ENCODE measurements at places on chromosomes 2 and 18.

GRCh38 chr2:168904358-168904757 lies 3.3 kb downstream of the G6PC2 start:
- DNase-seq, result no peak

DNA sequence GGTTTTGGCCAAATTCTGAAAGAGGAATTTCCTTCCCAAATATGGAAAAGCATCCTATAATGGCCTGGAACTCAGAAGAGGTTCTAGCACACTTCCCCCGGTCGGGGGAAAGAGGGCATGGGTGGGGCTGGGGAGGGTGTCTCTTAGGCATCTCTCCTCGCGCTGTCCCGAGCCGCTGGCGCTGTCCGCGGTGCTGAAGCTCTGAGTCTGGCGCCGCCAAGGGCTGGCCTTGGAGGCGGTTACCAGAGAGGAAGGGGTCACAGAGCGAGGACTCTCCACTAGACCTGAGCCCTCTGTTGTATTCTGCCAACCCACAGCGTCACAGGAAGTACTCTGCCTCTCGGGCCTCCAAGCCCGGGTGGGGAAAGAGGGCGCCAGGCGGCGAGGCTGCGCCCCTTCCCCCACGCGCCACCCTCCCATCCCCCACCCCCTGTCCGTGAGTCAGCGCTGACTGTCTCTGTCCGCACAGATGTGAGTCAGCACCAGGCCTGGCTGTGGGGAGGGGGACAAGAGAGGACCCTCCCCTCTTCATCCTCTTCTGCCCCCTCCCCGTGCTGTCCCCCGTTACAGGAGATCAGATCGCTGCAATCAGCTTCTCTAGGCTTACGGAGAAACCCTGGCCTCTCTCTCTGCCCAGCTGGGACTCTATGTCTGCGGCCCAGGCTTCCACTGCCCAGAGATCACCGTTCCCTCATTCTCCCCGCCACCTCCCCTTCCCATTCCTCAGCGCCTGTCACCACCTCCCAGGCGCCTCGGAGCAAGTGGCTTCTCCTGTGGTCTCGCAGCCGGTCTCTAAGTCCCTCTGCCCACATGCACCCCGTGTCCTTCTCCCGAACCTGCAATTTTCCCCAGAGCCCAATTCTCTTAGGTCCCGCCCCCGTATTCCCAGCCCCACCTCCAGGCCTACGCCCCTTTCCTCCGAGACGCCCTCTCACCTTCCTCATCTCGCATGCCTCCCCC lies 779 bp downstream of the PTPRN start:
- peak; percentile 62 for DNase-seq

- DNase-seq, result peak; percentile 5
These were observed 110.9 kb downstream of the MIB1 start for GRCh38 chr18:21851327-21851961.

DNA sequence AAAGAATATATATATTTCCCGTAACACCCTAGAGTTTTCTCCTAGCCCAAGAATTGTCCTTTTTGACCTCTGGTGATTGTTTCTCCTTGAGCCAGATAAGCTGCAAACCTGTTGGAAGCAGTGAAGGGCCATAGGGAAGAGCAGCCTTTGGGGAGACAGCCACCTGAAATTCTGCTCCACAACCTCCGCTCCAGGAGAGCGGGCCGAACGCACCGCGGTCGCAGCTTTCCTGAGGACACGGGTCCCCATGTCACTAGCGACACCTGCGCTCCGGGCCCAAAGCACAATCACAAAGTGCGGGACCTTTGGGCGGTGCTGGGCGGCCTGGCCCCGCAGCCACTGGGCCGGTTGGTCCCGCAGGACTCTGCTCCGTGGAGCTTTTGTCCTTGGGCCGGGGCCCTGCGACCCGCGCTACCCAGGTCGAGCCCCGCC lies 557 bp upstream of the DSG2 start:
- DNase-seq, result no peak

DNA sequence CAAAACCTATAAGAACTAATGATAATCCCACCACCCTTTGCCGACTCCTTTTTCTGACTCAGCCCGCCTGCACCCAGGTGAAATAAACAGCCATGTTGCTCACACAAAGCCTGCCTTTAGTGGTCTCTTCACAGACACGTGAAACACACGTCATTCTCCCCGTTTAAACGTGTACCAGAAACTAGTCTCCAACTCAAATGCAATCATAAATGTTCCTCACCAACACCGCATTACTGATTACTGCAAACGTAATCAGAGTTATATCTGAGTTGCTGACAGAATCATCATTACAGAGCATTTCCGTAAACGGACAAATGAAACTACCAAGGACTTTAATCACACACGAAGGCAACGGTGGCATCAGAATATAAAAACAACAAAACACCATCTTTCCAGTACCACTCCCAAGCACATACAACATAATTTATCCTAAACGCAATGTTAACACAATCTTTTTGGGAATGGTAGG lies 1.9 kb downstream of the CLK1 start:
- peak; percentile 74 for DNase-seq

DNA sequence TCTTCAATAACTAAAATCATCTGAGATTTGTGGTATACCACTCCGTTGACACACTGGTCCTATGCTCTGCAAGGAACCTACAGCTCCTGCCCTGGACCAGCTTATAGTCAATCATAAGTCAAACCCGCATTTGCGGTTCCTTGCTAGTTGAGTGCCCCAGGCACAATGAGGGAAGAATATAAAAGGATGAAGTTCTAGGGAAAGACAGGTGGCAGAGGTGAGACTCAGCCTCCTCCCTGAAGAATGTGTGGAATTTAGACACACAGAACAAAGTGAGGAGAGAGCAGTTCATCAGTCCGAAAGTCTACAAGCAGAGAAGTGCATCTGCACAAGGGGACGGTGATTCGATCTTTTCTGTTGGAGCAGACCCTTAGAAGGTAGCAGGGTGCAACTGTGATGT lies 615.0 kb upstream of the FANCL start:
- DNase-seq, result no peak

GRCh38 chr2:217858519-217859491 lies 144.0 kb downstream of the TNS1 start:
- no peak for DNase-seq

DNA sequence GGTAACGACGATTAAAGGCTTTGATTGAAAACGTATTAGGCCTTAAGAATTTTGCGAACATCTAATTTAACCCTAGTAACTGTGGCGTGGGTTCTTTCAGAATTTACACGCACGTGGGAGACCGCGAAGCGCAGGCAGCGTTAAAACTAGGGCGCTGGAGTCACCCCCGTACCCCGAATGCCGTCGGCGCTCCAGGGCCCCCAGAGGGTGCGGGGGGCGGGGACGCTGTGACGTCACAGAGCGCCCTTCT lies 673 bp upstream of the SMCHD1 start:
- peak; percentile 88 for DNase-seq

GRCh38 chr2:148596018-148596417 lies 48.5 kb upstream of the EPC2 start:
- DNase-seq, result no peak

DNA sequence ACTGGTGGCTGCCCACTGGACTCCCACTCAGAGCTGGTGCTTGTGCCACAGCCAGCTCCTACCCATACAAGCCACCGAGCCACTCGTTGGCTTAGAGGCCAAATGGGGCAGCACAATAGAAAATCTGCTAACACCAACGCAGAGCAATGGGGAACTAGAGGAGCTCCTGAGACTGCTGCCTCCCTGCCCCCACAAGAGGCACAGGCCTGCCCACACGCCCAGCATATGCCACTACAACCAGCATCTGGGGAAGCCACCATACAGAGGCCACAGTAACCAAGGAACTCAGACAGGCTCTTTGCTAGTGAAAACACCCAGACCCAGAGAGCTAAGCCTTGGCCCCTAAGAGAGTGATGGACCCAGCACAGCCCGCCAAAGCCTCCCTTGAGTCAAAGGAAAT lies 231.2 kb upstream of the RAB6C start:
- DNase-seq, result no peak

- DNase-seq, result no peak
These were observed 5.4 kb upstream of the KCNG2 start for GRCh38 chr18:79792096-79792987.

DNA sequence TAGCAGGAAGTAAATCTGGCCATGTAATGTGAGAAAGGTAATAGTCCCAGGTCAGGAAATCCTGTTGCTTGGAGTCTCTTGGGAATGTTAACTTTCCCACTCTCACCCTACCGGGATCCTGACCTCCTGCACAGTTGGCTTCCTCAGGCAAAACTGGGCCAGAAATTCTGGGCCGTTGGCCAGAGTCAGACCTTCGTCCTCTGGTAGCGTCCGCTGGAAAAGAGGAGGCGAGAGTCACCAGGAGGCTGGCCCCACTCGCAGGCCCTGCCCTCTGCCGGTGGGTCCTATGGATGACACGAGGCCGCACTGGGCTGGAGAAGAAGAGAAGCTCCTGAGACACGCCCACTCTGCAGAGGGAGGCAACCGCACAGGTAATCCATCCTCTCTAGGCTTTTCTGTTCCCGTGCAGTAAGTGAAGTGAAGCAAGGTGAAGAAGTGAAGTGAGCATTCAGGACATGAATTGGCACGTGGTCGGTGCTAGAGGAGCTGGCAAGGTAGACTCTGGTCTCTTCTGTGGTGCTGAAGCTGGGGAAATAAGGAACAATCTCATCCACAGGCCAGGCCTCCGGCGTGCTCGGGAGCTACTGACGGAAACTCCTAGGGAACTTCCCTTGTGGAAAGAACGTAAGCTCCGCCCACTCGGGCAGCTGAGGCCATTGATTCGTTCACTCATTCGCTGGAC lies 182.7 kb upstream of the GLI2 start:
- no peak for DNase-seq

GRCh38 chr2:69499242-69499641 lies 62.0 kb upstream of the NFU1 start:
- DNase-seq, result no peak

- DNase-seq, result no peak
These were observed 487.0 kb downstream of the DCC start for GRCh38 chr18:52826994-52827393.

- DNase-seq, result no peak
These were observed 291.6 kb downstream of the ZNF385B start for GRCh38 chr2:179569831-179570233.

GRCh38 chr2:106159866-106160785 lies 34.0 kb downstream of the UXS1 start:
- peak; percentile 61 for DNase-seq

DNA sequence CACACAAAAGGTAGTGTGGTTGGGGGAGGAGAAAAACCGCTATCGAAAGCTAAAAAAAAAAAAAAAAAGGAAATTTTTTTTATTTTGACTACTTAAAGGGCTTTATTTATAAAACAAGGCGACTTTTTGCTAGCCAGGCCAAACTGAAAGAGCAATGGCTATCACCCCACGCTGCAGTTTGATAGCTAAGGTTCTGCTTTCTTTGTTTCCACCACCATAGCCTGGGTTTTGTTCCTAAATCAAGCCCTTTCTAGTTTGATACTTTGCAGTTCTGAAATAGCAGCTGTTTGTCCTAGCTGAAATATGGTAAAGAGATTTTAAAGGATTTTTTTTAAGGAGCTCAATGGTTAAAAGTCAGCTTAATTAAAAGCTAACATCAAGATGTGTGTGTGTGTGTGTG lies 67.4 kb upstream of the ABCA12 start:
- DNase-seq, result no peak

DNA sequence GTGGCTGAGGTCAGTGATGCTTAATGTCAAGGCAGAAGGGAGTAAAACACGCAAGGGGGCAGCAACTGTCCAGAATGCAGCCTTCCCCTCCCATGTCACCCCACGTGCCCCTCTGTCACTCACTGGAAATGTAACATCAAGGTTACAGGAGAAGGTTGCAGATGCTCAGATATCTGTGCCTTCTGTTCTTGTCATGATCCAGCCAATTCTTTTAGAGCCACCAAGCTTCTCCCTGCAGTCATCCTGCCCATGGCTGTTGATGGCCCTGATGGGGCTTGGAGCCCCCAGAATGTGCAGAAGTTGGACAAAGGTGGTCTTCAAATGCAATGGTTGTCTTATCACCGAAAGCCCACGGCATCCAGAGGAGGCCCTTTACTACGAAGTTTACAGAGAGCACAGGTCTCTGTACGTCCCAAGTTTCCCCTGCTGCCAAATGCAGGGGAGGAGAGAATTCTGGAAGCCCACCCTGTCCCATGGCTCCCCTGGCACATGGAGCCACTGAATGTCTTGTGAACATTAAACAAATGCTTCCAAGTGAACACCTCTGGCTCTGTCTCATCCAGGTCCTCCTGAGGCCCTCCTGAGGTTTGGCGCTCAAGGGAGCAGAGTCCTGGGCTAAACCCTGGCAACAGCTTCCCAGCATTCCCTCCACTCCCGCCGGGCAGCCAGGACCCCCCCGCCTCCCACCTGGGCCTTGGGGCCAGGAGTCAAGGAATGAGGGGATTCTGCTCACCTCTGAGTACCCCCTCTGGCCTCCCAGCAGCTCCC lies 4.5 kb upstream of the GPR55 start:
- no peak for DNase-seq

- no peak for DNase-seq
These were observed 40.5 kb upstream of the ATG16L1 start for GRCh38 chr2:233210843-233211547.

- DNase-seq, result no peak
These were observed 44.9 kb downstream of the DYSF start for GRCh38 chr2:71498261-71498701.

GRCh38 chr2:170911314-170911889 lies 17.7 kb upstream of the GORASP2 start:
- no peak for DNase-seq

DNA sequence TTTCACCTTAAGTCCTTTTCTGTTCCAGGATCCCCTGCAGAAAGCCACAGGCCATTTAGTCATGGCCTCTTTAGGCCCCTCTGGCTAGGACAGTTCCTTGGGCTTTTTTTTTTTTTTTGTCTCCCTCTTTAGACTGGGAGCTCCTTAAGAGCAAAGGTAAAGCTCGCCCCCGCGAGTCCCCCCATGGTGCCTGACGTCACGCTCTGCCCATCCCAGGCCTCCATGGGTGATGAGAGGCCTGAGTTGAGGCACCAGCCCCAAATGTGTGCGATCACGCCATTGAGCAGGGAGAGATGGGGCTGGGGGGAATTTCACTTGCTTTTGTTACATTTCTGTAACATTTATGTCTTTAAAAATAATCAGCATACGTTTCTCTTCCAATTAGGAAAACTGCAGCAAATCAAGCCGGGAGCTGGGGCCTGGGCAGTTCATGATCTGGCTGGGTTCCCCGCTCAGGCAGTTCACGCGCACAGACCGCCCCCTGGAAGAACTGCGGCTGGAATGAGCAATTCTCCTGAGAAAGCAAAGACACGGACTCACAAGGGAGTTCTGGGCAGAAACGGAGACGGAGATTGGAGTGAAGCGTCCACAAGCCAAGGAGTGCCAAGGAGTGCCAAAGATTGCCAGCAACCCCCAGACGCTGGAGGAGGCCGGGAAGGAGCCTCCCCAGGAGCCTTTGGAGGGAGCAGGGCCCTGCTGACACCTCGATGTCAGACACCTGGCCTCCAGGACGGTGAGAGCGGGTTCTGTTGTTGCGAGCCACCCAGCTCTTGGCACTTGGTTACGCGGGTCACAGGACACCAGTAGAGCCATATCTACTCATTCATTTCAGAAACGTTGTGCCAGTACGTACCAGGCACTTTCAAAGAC lies 108.4 kb upstream of the ODC1 start:
- DNase-seq, result no peak

Data from CD4-positive, alpha-beta T cell treated with Interleukin-12 subunit alpha and Interleukin-12 subunit beta, for 1 hour (primary cell).